ENCODE measurements at places on chromosomes 5 and 9. TPM values are rescaled to one million over a fixed set of nuclear protein-coding genes. Genes with fewer than 3 reads are reported as not detected.

PAXX gene
- 173 TPM for total RNA-seq

RASEF gene
- total RNA-seq = not detected

LPAR1 gene
- not detected for total RNA-seq

GDA gene
- total RNA-seq = 0.15 TPM

All from T-cell (primary cell).